WERI-Rb-1 (cell line): ENCODE measurements at places on chromosomes 3 and 15.

DNA sequence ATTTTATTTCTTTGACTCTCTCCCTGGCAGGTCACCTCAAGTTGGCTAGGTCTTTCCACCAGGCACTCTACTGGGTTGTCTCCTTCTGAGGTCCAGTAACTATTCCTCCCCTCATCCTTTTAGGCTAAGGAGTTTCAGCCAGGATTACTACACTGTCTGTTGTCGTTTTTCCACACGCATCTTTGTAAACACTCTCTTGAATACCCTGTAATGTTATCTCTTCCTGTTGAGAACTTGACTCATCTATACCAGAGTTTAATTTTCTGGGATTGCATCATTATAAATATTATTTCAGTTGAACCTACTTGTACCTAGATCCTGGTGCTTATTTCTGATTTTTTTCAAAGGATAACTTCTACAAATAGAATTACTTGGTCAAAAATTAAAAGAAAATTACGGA, 138.3 kb downstream of the SQOR start:
- DNase-seq = no peak

GRCh38 chr3:192929755-192930547, 12.3 kb upstream of the MB21D2 start:
- DNase-seq = no peak

GRCh38 chr3:27312044-27312668, 57.0 kb downstream of the NEK10 start:
- peak; percentile 14 for DNase-seq

DNA sequence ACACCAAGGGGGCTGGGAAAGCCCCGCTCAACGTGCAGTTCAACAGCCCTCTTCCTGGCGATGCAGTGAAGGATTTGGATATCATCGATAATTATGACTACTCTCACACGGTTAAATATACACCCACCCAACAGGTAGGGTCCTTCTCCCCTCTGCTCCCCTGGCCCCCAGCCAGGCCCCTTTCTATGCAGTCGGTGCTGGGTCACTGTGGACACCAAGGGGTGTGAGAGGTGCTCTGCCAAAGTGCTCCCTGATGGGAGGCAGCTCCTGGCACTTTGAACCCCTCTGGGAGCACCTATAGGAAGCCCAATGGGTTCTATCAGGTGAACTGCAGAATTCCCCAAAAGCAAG, 98.6 kb downstream of the DNASE1L3 start:
- no peak for DNase-seq

GRCh38 chr3:21020681-21021080, 730.3 kb downstream of the ZNF385D start:
- DNase-seq = no peak

DNA sequence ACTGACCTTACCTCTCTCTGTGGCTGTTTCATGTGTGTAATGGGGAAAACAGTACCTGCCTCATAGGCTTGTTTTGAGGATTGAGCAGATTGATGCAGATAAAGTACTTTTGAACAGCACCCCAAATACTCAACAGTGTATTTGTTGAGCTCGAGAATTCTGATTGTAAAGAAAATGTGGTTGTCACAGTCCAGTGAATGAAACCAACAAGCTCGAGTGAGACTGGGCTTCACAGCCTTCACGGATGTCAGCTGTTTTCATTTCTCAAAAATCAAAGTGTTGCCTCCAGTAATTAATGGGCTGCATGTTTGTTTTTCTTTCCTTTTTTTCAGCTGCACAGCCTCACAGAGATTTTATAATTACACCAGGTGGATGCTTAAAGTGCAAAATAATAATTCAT, 43.7 kb downstream of the PARP15 start:
- DNase-seq = no peak
